ENCODE measurements at places on chromosomes 6 and 20. TPM values are rescaled to one million over a fixed set of nuclear protein-coding genes. Genes with fewer than 3 reads are reported as not detected.

DNA sequence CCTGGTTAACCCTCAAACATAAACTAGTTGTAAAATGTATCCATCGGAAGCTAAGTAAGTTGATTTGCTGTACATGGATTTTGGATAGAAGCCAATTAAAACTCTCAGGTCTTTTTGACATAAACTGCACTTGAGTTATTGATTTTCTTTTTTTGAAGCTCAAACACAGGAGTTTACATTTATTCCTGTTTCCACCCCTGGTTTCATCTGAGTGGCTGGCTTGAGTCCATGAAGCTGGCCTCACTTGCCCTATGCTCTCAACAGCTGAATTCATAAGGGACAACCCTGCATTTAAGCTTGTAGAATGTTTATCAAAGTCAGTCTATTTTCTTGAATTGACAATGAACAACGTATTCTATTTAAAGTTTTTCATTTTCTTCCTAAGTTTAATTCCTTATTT, 58.1 kb upstream of the PLEKHG1 start:
- no peaks in the 10 kb centered on the region for H3K4me1 ChIP-seq
- no peak overlapping the region for H3K27ac ChIP-seq
- DNase-seq = no peak
- H3K36me3 ChIP-seq = no peaks in the 10 kb centered on the region

- no peak overlapping the region for H3K4me3 ChIP-seq
- no peaks in the 10 kb centered on the region for H3K27me3 ChIP-seq
- H3K4me1 ChIP-seq = no peaks in the 10 kb centered on the region
- no peak overlapping the region for H3K27ac ChIP-seq
- no peak for DNase-seq
Measured at GRCh38 chr20:16035576-16035975, 537.7 kb downstream of the KIF16B start.

GRCh38 chr6:36666826-36667591, 11.5 kb upstream of the CDKN1A start:
- peaks cover 63% of the 10 kb centered on the region for H3K4me1 ChIP-seq
- H3K27ac ChIP-seq = peak overlapping the region; percentile 92
- no peaks in the 10 kb centered on the region for H3K36me3 ChIP-seq
- H3K4me3 ChIP-seq = peak overlapping the region; percentile 41
- no peaks in the 10 kb centered on the region for H3K27me3 ChIP-seq

DNA sequence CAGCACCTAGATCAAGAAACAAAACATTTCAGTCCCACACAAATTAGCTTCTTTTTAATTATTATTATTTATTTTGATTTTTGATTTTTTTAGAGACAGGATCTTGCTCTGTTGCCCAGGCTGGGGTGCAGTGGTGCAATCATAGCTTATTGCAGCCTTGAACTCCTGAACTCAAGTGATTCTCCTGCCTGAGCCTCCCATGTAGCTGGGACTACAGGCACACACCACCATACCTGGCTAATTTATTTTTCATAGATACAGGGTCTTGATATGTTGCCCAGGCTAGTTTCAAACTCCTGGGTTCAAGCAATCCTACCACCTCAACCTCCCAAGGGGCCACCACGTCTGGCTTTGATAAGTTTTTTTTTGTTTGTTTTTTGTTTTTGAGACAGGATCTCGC, 24.6 kb downstream of the SNAI1 start:
- H3K27me3 ChIP-seq = no peaks in the 10 kb centered on the region
- H3K4me3 ChIP-seq = no peak overlapping the region
- no peak for DNase-seq

GRCh38 chr20:1618954-1619540, 762 bp downstream of the SIRPB1 start:
- H3K27me3 ChIP-seq = no peaks in the 10 kb centered on the region
- no peak overlapping the region for H3K4me3 ChIP-seq
- no peak overlapping the region for H3K27ac ChIP-seq
- DNase-seq = no peak

- no peak for DNase-seq
- no peaks in the 10 kb centered on the region for H3K36me3 ChIP-seq
- H3K27me3 ChIP-seq = no peaks in the 10 kb centered on the region
- H3K4me3 ChIP-seq = no peak overlapping the region
Measured at GRCh38 chr20:17882834-17883591, 85.6 kb downstream of the SNX5 start.

- DNase-seq = no peak
- no peaks in the 10 kb centered on the region for H3K4me1 ChIP-seq
- H3K27me3 ChIP-seq = no peaks in the 10 kb centered on the region
Measured at GRCh38 chr6:95578106-95578410, 723 bp downstream of the MANEA start.

DNA sequence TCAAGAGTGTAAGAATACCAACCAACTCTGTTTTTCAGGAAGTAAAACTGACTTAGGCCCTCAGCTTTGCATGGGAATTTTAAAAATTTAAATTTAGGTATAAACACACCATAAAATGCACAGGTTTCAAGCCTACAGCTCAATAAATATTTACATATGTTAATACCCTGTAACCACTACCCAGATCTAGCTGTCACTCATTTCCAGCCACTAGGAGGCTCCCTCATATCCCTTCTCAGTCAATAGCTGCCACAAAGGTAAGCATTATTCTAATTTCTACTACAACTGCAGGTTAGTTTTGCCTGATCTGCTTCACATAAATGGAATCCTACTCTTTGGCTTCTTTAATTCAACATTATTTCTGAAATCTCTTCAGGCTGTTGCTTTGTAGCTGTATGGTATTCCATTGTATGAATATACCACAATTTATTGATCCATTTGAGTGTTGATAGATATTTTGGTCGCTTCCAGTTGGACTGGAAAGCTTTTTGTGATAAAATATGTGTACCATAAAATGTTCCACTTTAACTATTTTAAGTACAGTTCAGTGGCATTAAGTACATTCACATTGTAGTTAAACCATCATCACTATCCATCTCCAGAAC, 32.5 kb upstream of the MEI4 start:
- no peak for DNase-seq
- H3K27ac ChIP-seq = no peak overlapping the region
- H3K27me3 ChIP-seq = no peaks in the 10 kb centered on the region
- H3K4me1 ChIP-seq = no peaks in the 10 kb centered on the region
- no peaks in the 10 kb centered on the region for H3K36me3 ChIP-seq

NR2E1 gene
- total RNA-seq = not detected

ELMO2 gene
- 37.3 TPM for total RNA-seq

TREML4 gene
- total RNA-seq = not detected

ORC3 gene
- 28.4 TPM for total RNA-seq

SALL4 gene
- total RNA-seq = 0.08 TPM

ZNF165 gene
- 2.5 TPM for total RNA-seq

NINL gene
- 0.29 TPM for total RNA-seq
